ENCODE measurements at places on chromosomes 16 and 17. TPM values are rescaled to one million over a fixed set of nuclear protein-coding genes. Genes with fewer than 3 reads are reported as not detected.

DNA sequence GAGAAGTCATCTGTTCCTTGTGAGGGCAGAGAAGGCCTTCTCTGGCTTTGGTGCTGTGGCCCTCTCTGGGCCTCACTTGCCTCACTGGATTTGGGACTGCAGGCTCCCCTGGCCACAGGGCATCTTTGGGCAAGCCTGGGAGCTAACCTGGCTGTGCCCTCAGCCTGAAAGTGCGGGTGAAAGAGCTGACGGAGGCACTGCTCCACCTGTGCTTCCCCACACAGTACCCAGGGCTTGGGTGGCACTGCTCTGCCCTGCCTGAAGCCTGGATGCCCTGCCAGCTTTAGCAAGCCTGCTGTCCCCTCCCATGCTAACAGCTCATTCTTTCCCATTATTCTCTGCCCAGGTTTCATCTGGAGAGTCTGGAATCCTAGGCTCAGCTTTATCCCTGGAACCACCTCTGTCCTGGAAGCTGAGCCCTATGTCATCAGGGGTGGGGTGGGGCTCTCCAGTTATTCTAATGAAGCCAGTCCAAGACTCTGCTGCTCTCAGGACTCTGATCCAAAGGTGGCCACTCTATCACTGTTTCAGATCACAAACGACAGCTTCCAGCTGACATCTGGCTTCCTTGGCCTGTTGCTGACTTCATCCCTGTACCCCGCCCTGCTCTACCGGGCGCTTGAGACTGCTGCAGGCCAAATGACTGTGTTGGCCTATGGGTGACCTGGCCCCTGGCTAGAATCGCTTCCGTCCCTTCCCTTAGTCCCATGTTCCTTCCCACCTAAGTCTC, 29.3 kb downstream of the HIC1 start:
- H3K27me3 ChIP-seq, result no peaks in the 10 kb centered on the region
- H3K4me1 ChIP-seq, result peaks cover 39% of the 10 kb centered on the region
- H3K36me3 ChIP-seq, result peaks cover 13% of the 10 kb centered on the region
- DNase-seq, result peak; percentile 62
- H3K4me3 ChIP-seq, result no peak overlapping the region

GRCh38 chr17:82943751-82944150, 103.9 kb upstream of the ZNF750 start:
- DNase-seq, result no peak
- no peaks in the 10 kb centered on the region for H3K4me1 ChIP-seq
- H3K27me3 ChIP-seq, result no peaks in the 10 kb centered on the region
- no peak overlapping the region for H3K27ac ChIP-seq
- peaks cover 59% of the 10 kb centered on the region for H3K36me3 ChIP-seq
- no peak overlapping the region for H3K4me3 ChIP-seq

GRCh38 chr17:43536236-43536992, 9.7 kb downstream of the ETV4 start:
- peaks cover 24% of the 10 kb centered on the region for H3K36me3 ChIP-seq
- DNase-seq, result peak; percentile 51
- no peaks in the 10 kb centered on the region for H3K27me3 ChIP-seq
- H3K4me1 ChIP-seq, result peaks cover 26% of the 10 kb centered on the region

GRCh38 chr17:32896647-32897258, 19.8 kb upstream of the MYO1D start:
- no peak overlapping the region for H3K4me3 ChIP-seq
- no peaks in the 10 kb centered on the region for H3K27me3 ChIP-seq
- H3K36me3 ChIP-seq, result no peaks in the 10 kb centered on the region
- peaks cover 61% of the 10 kb centered on the region for H3K4me1 ChIP-seq
- no peak for DNase-seq
- H3K27ac ChIP-seq, result peak overlapping the region; percentile 88

DNA sequence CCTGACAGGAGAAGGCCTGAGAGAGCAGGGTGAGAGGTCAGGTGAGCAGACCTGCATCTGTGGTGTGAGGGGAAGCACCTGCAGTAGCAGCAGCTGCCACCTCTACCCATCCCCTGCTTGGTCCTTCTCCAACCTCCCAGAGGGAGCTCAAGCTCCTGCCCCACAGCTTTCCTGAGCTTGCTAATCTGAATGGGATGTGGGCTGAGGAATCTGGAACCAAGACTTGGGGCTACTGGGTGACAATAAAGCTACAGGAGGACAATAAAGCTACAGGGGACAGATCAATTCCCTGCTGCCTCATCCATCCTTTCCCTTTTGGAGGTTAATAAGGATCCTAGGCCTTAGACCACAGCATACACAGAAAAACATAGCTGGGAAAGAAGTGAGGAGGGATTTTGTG, 4.9 kb upstream of the TBX4 start:
- H3K4me3 ChIP-seq, result no peak overlapping the region
- no peaks in the 10 kb centered on the region for H3K36me3 ChIP-seq
- H3K4me1 ChIP-seq, result peaks cover 22% of the 10 kb centered on the region
- no peak overlapping the region for H3K27ac ChIP-seq
- peaks cover 36% of the 10 kb centered on the region for H3K27me3 ChIP-seq
- DNase-seq, result no peak

DNA sequence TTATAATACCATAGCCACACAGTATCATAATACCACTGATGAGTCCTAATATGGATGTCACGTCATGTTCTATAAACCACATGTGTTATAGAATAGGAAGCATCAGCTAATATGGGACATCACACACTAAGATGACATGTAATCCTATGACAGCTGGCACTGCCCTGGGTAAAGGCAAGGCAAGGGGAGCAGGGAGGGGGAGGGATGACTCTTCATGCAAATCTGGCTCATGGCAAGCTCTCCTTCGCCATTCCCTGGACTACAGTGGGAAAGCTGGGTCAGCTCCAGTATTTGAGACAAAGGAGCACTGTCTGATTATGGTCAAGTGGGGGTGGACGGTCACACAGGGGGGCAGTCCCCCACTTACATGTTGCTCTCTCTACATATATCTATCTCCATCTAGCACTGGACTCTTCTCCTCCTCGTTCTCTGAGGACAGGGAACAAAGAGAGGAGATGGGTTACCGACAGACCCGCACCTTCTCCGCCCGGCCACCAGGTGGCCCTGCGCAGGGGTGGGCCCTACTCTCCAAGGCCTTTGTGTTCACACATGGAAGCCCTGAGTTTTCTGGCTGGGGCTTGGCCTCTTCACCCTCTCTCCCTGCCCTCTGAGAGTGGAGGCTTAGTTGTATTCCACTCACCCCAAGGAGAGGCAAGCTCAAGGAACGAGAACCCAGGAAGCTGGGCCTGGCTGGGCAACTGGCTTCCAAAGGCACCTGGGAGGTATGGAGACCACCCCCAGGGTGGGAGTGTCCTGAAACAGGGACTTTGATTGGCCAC, 23.4 kb upstream of the MPO start:
- H3K4me3 ChIP-seq, result no peak overlapping the region
- H3K27ac ChIP-seq, result no peak overlapping the region
- no peaks in the 10 kb centered on the region for H3K36me3 ChIP-seq

DNA sequence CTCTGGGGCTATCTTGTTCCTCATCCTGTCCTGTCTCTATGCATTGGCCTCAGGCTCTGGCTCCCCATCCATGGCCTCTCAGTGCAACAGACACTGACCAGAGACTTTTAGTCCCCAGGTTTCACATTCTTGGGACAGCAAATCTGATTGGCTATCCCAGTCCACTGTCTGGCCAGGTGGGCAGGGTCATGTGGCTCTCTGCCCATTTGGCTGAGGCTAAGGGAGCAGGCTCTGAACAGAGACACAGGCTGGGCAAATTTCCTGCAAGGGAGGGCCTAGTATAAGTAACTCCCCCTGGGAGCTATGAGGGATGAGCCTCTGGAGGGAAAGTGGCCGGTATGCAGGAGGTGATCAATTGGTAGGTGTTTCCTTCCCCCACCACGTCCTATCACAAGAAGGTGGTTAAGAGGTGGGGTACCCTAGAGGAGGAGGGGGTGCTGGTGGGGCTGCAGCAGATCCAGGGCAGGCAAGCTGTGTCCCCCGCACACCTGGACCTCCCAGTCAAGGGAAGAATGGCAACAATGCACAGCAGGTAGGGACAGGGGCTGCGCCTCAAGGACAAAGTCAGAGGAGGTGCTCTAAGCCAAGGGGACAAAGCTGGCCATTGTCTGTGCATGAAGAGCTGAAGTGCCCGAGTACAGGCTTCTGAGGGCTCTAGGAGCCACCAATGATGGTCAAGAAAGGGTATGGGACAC, 13.2 kb downstream of the XYLT2 start:
- peaks cover 46% of the 10 kb centered on the region for H3K4me1 ChIP-seq
- H3K27ac ChIP-seq, result no peak overlapping the region
- no peaks in the 10 kb centered on the region for H3K27me3 ChIP-seq
- H3K4me3 ChIP-seq, result no peak overlapping the region
- no peak for DNase-seq
- peaks cover 63% of the 10 kb centered on the region for H3K36me3 ChIP-seq

- H3K36me3 ChIP-seq, result no peaks in the 10 kb centered on the region
- no peak for DNase-seq
- no peaks in the 10 kb centered on the region for H3K27me3 ChIP-seq
- H3K27ac ChIP-seq, result no peak overlapping the region
Measured at GRCh38 chr17:74827800-74828199, 31.9 kb downstream of the GRIN2C start.

- peak; percentile 45 for DNase-seq
- peaks cover 52% of the 10 kb centered on the region for H3K27me3 ChIP-seq
- peaks cover 17% of the 10 kb centered on the region for H3K4me1 ChIP-seq
- no peaks in the 10 kb centered on the region for H3K36me3 ChIP-seq
Measured at GRCh38 chr17:63950940-63951907, 19.1 kb upstream of the CD79B start.

DNA sequence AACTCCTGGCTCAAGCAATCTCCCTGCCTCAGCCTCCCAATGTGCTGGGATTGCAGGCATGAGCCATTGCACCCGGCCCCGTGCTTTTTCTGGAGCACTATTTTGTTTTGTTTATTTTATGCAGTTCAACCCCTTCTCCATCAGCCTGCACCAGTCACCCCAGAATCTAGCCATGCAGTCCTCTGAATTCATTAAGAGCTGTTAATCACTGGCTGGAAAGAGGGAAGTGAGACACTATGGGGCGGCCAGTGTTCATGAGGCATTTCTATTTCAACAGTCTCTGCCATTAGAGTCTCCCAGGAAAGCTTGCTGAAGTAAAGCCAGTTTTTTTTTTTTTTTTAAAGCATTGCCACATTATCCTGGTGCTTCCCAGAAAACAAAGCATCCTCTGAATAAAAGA, 1.7 kb downstream of the VWA3A start:
- no peak overlapping the region for H3K27ac ChIP-seq
- DNase-seq, result no peak
- H3K4me1 ChIP-seq, result no peaks in the 10 kb centered on the region
- H3K4me3 ChIP-seq, result no peak overlapping the region
- H3K27me3 ChIP-seq, result peaks cover 5% of the 10 kb centered on the region

- H3K27me3 ChIP-seq, result no peaks in the 10 kb centered on the region
- no peaks in the 10 kb centered on the region for H3K36me3 ChIP-seq
- no peak overlapping the region for H3K4me3 ChIP-seq
- DNase-seq, result no peak
- H3K4me1 ChIP-seq, result no peaks in the 10 kb centered on the region
- no peak overlapping the region for H3K27ac ChIP-seq
Measured at GRCh38 chr17:52209507-52209906, 51.0 kb upstream of the CA10 start.

DNA sequence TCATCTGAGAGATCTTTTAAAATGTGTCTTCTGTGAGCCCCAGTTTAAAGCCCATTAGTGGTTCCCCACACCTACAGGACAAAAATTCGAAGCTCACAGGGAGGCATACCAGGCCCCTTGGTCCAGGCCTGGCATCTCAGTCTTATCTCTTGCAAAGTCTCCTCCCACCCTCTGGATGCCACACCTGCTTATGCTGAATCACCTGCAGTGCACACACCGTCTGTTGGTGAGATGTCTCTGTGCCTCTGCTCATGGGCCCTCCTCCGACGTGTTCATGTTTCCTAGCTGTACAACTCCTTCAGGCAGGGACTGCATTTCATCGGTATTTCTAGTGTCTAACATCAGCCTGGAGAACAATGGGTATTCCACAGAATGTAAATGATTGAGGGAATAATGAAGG, 41.6 kb downstream of the RNF157 start:
- H3K4me3 ChIP-seq, result no peak overlapping the region
- H3K36me3 ChIP-seq, result peaks cover 43% of the 10 kb centered on the region
- no peak overlapping the region for H3K27ac ChIP-seq
- DNase-seq, result no peak

GRCh38 chr16:21590287-21590686, 9.1 kb upstream of the METTL9 start:
- H3K4me3 ChIP-seq, result no peak overlapping the region
- no peak for DNase-seq
- no peaks in the 10 kb centered on the region for H3K36me3 ChIP-seq
- no peaks in the 10 kb centered on the region for H3K4me1 ChIP-seq
- peaks cover 2% of the 10 kb centered on the region for H3K27me3 ChIP-seq

- H3K36me3 ChIP-seq, result peaks cover 18% of the 10 kb centered on the region
- H3K27ac ChIP-seq, result no peak overlapping the region
- no peak overlapping the region for H3K4me3 ChIP-seq
- DNase-seq, result no peak
Measured at GRCh38 chr17:539066-539465, 175.6 kb downstream of the VPS53 start.

- H3K4me1 ChIP-seq, result no peaks in the 10 kb centered on the region
- no peak overlapping the region for H3K4me3 ChIP-seq
- no peaks in the 10 kb centered on the region for H3K27me3 ChIP-seq
- no peak overlapping the region for H3K27ac ChIP-seq
Measured at GRCh38 chr17:5915337-5915736, 154.8 kb upstream of the WSCD1 start.

DNA sequence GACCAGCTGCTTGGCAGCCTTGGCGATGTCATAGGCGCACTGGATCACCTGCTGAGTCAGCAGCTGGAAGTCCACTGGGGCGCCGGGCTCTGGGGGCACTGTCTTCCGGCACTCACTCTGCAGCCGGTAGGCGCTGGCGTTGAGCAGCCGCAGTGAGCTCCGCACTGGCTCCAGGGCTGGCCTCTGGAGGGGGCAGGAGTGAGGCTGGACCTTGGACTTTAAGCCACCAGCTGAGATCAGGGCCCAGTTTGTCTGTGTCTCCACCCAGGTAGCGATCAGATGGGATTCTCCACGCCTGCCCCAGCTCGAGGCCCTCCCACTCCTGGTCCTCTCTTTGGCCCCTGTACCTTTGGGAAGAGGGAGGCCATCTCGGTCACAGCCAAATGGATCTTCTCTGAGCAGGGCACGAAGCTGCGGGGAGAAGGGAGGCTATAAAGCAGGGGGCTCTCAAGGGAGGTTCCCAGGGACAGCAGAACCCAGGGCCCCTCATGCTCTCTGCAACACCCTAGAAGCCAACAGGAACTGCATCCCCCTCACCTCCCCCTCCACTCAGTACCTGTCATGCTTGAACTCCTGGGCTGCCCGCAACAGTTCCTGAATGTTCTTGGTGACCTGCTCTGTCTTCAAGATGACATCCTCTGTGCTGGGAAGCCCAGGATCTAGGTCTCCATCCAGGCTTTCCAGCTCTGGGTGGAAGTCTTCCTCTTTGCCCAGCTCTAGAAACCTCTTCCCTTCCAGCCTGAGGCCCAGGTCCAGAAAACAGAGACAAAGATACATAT, 6.4 kb downstream of the TP53I13 start:
- DNase-seq, result no peak
- H3K27ac ChIP-seq, result no peak overlapping the region
- no peaks in the 10 kb centered on the region for H3K27me3 ChIP-seq
- H3K4me3 ChIP-seq, result no peak overlapping the region

KRTAP2-2 gene
- total RNA-seq, result not detected

IL34 gene
- total RNA-seq, result 0.25 TPM

ADAMTS18 gene
- not detected for total RNA-seq

GPR142 gene
- total RNA-seq, result not detected

VTN gene
- total RNA-seq, result 2.3 TPM

GINS2 gene
- total RNA-seq, result 61.6 TPM

CRYM gene
- 0.98 TPM for total RNA-seq

RCVRN gene
- not detected for total RNA-seq
